Stimulated activated CD4-positive, alpha-beta T cell treated with anti-CD3 and anti-CD28 coated beads, Interleukin-1b, Interleukin-23, amount 100 ng/mL, for 1 hour (primary cell): ENCODE measurements at places on chromosomes 13 and 19.
A peak's percentile ranks its signal among the peaks of the same experiment; 100 is the strongest.

DNA sequence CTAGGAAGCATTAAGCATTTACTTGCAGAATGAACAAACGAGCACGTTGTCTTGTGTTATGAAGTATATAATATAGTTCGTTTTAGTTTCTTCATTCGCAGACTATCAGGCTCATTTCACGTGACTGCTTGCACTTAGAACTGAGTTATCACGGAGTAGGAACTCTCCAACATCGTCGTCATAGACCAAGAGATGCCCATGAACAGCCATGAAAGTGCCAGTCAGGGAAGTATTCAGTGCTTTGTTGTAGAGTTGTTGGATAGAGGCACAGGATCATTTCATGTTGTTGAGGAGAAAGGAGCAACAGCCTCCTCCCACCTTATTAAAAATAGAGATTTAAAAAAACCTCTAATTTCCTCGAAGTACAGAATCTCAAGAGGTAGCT lies 977 bp upstream of the IL17D start:
- no peak for DNase-seq

- no peak for DNase-seq
These were observed 23.9 kb downstream of the EDNRB start for GRCh38 chr13:77894743-77895142.

- DNase-seq = no peak
These were observed 19.2 kb upstream of the SPACA4 start for GRCh38 chr19:48587387-48587786.

GRCh38 chr13:28489524-28489931 lies 5.4 kb downstream of the FLT1 start:
- no peak for DNase-seq

DNA sequence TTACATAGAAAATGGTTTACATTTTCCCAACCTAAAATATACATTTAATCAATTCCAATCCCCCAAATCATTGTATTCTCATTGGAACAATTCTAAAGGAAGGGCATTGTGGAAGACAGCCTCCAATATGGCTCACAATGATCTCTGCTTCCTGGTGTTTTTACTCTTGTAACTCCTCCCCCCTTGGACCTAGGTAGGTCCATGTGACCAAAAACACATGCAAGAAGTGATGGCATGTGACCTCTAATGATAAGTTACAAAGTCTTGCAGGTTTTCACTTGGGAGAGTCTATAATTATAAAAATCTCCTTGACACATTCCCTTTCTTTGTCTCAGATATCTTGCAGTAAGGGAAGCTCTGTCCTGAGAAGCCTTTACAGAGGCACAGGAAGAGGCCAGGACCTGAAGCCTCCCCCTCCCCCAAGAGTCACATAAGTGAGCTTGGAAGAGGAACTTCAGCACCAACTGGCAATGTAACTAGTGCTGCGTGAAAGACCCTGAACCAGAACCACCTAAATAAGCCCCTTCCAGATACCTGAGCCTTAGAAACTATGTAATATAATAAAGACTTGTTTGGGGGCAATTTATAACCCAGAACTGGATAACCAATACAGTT lies 816.2 kb upstream of the ATXN8OS start:
- no peak for DNase-seq

DNA sequence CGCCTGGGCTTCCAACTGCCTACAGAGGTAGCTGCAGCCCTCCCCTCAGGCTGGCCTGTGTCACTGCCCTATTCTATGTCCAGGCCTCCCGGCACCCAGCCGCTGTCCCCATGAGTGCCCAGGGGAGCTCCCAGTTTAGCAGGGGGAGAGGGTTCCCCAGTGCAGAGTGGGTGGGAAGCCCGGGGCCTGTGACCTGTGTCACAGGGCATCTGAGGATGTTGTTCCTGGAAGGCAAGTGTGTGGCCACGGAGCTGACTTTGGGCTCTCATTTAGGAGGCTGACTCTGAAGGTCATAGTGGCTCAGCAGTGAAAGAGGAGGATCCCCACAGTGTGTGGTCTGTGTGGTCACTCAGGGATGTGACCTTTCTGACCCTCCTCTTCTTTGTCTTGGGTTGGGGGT lies 25.1 kb downstream of the PPP1R37 start:
- no peak for DNase-seq

DNA sequence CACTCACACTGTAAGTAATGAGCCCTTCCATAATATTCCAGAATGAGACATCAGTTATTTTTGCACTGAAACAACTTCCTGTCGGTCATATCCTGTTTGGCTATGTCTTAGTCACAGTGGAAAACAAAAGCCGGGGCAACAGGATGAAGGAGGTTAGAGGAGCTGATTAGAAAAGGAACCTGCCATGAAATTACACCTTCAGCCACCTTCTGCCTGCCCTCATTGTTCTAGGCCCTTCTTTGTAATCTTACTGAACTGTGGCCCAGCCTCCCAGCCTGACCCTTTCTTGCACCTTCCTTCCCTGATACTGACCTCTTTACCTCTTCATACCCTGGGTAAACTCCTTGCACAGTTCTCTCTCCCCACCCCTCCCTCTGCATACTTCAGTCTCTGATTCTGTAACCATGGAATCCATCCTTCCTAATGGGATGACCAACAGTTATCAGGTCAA lies 67.3 kb downstream of the DOCK9 start:
- peak; percentile 9 for DNase-seq
